T-helper 1 cell (primary cell): ENCODE measurements at places on chromosomes 12 and 14.

- no peak for DNase-seq
Measured at GRCh38 chr14:105023144-105023543, 2.3 kb upstream of the CDCA4 start.

DNA sequence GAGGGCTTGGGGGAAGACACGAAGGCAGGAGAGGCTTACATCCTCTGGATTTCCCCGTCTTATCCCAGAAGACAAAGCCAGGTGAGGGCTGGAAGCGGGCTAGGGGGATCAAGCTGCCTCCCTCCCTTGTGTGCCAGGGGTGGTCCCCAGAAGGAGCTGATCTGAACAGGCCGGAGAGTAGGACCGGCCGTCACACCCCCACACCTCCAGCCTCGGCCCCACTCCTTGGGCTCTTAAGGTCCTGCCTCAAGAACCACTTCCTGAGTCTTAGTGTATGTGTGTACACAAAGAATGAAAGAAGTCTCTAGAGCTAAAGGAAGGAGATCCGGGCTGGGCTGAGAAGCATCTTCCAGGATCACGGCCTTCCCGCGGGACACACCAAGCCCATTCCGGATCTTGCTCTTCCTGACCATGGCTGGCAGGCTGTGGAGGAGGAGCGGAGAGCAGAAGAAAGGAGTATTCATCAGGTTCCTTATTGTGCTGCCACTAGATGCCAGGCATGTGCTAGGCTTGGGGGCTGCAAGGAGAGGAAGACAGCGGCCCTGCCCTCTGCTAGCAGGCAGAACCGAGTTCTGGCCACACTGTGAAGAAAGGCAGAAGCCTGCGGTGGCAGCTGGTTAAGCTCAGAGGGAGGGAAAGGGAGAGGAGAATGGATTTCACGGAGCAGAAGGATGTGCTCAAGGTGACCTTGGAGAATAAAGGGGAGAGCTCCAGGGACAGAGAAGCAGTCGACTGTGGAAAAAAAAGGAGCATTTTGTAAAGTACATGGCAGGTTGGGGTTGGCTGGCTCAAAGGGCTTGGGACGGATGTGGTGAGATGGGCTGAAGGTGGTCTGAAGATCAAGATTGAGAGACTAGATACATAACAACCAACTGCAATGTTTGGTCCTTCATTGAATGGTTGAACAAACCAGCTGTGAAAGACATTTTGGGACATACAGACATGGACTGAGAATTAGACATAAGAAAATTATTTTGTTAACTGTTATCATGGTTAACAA, 1.3 kb upstream of the CD63 start:
- no peak for DNase-seq

DNA sequence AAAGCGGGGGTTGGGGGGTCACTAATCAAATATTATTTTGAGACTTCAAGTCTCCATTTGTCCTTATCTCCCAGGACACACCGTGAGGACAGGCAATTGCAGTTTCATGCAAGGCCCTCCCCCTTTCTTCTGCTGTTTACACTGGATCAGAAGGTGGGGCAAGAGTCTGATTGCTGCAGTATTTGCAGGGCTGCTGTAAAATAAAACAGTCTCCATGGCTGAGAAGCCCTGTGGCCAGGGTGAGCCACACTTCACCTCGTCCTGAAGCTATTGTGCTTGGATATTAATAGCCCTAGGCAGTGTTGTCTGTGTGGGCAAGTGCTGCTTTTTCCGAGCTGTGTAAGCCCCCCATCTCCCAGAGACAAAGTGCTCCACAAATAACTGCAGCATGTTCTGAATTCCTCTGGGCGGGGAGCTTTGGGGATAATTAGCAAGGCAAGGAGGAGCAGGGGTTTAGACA, 187.4 kb upstream of the NTF3 start:
- no peak for DNase-seq

DNA sequence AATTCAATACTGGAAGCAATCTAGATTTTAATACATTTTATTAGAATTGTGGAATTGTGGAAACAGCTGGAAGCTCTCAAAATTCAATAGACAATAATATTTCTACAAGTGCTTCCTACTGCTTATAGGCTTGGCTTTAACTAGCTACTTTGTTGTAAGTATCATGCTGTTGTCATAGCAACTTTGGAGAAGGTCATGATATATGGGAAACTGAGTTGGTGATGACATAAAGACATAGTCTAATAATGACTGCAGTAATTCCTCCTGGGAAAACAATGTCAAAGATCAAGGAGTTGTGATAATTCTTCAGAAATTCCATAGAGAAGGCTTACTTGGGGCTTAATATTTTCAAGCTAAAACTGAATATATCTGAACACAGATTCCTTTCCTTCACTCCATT, 266.6 kb downstream of the KIF21A start:
- DNase-seq = no peak

- DNase-seq = no peak
Measured at GRCh38 chr14:67778792-67779191, 37.6 kb downstream of the ZFYVE26 start.
